ENCODE measurements at places on chromosomes 11 and 22. TPM values are rescaled to one million over a fixed set of nuclear protein-coding genes. Genes with fewer than 3 reads are reported as not detected.

Gene APBB1
- total RNA-seq = 2.4 TPM

Gene OSBP2
- 7.7 TPM for total RNA-seq

Gene C22orf42
- total RNA-seq = not detected

Gene IL17RA
- 2.5 TPM for total RNA-seq

Gene SERPING1
- total RNA-seq = 2.0 TPM

Gene HORMAD2
- not detected for total RNA-seq

Gene MAJIN
- total RNA-seq = not detected

Gene ANKRD13D
- total RNA-seq = 18.6 TPM

Gene GPHA2
- total RNA-seq = 11.6 TPM

Gene OR9G4
- not detected for total RNA-seq

Gene RHOD
- total RNA-seq = 0.27 TPM

Gene OR52E8
- not detected for total RNA-seq

Gene OR51B2
- total RNA-seq = not detected
